Urothelium cell line (cell line): ENCODE measurements at places on chromosomes 11 and 22.
A peak's percentile ranks its signal among the peaks of the same experiment; 100 is the strongest.

GRCh38 chr11:33770236-33770635, 4.1 kb downstream of the FBXO3 start:
- no peak for DNase-seq

GRCh38 chr11:61880454-61880853, 10.9 kb downstream of the FADS3 start:
- DNase-seq, result no peak

DNA sequence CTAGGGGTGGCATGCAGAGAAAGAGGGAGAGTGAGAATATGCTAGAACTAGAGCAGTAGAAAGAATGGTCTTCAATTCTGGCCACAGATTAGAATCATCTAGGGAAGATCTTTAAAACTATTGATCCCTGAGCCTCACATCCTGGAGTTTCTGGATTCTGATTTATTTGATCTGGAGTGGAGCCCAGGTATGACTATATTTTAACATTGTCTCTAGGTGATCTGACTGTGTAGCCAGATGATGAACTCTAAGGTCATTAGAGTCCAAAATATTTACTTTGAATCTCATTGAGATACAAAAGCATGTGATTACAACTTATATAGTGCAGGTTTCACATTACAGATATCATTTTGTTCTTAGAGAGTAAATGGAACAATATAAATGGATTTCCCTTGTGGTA, 79.7 kb downstream of the FDX1 start:
- no peak for DNase-seq

DNA sequence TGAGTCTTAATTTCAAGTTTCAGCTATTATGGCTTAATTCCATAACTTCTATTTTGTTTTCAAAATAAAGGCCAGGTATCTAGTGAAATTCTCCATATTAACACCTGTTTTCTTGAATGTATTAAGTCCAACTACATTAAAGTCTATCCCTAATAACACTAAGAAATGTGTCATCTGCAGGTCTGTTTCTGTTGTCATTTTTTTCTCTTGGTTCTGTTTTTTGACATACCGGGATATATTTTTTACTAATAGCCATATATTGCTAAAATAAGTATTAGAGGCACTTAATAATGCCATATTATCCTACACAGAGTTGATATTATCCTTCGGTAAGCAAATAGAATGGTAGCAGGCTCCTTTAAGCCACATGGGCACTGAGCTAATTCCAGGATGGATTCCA, 176.0 kb upstream of the MPPED2 start:
- no peak for DNase-seq

DNA sequence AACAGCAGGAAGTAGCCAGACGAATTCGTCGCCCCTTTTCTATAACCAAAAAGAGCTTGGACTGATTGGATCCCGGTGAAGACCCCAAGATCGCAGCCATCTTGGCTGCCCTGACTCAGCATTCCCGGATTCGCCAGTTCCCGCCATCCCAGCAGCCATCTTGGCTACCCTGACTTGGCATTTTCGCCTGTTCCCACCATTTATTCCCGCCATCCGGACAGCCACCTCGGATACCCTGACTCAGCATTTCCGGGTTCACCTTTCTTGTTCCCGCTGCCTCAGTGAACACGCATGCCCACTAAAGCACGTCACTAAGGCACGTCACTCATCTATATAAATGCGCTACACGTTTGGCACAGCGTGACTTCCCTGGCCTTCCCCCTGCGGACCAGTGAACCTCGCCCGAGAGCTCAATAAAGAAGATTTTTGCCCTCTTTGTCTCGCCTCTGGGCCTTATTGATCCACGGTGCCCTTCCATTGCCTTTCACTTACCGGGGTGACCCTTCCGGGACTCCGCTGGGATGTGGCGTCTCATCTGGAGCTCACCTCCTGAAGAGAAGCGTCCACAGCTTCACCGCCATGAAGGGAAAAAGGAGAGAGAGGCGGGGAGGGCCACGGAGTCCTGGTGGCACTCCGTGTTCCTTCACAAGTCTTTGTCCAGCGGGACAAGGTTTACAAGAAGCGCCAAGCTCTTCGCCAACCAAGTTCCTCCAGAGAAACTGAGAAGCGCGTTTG, 4.0 kb upstream of the OR56A3 start:
- no peak for DNase-seq

DNA sequence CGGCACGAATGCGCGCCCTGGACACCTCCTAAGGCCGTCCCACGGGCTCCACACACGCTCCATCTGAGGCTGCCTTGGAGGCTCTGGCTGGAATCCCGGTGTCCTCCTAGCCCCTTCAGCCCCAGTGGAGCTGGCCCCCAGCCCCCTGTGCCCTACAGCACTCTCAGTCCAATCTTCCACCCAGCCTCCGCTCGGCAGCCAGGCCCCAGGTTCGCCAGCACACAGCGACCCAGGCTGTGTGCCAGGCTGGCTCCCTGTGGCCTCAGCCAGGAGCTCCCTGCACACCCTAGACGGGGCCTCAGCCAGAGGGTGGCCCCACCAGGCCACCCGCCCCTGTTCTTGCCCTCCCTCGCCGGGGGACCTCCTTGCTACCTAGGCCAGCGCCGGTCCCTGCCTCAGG, 18.6 kb downstream of the MOB2 start:
- DNase-seq, result no peak

- DNase-seq, result no peak
Observed at GRCh38 chr11:90822996-90823395, 600.1 kb upstream of the CHORDC1 start.

- DNase-seq, result no peak
Observed at GRCh38 chr22:43000441-43001175, 14.3 kb downstream of the PACSIN2 start.

DNA sequence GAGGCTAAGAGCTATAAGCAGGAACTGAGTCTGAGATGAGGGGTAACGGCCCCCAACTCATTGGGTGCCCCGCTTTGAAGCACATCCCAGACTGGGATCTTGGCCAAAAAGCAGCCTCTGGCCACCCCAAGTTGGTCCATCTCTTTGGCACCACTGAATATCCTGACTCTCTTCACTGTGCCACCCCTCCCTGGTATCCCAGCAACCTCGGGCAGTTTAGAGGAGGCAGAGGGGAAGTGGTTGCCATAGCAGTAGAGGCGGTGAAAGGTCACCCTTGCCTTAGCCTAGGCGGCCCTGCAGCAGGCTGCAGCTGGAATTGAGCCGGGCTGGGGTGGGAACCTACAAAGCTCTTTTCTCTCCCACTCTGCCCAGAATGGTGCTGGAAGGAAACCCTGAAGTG, 1.1 kb downstream of the PELI3 start:
- DNase-seq, result no peak

GRCh38 chr22:25027959-25028840, 75.7 kb downstream of the KIAA1671 start:
- DNase-seq, result no peak

DNA sequence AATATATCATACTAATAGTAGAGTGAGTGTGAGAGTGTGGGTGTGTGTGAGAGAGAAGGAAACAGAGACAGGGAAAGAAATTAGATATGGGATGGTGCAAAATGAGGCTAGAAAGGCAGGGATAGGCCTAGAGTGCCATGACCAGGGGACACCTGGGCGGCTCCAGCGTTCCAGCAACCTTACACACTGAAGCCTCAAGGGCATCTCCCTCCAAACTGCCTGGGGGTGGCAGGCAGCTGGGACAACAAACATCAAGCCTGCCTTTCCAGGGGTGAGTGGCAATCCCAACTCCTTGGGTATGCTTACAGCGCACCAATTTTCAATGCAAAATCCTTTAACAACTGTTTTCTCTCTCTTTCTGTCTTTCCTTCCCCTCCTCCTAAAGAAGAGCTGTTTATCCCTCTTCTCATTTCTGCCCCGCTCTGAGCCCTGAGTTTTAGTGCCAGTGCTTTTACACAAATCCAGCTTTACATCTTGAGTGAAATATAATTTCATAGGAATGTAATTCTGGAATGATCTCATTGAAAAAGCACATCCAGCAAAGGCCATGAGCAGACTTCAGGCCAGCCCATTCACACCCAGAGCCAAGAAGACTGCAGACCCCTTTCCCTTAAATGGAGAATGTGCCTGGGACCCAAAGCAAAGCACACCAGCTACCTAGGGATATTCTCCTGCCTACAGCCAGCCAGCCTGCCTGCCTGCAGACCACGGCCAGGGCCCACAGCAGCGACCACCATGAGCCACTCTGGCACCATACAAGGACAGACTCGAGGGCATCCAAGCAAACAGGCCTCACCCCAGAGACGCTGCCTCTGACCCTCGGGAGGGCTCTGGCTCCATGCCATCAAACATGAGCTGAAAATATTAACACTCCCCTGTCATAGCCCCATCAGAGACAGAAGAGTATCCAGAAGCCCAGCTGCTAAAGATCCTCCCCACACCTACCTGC, 90.3 kb downstream of the RPL27A start:
- DNase-seq, result no peak

- peak; percentile 92 for DNase-seq
Observed at GRCh38 chr11:114162719-114163123, 103.2 kb downstream of the ZBTB16 start.

DNA sequence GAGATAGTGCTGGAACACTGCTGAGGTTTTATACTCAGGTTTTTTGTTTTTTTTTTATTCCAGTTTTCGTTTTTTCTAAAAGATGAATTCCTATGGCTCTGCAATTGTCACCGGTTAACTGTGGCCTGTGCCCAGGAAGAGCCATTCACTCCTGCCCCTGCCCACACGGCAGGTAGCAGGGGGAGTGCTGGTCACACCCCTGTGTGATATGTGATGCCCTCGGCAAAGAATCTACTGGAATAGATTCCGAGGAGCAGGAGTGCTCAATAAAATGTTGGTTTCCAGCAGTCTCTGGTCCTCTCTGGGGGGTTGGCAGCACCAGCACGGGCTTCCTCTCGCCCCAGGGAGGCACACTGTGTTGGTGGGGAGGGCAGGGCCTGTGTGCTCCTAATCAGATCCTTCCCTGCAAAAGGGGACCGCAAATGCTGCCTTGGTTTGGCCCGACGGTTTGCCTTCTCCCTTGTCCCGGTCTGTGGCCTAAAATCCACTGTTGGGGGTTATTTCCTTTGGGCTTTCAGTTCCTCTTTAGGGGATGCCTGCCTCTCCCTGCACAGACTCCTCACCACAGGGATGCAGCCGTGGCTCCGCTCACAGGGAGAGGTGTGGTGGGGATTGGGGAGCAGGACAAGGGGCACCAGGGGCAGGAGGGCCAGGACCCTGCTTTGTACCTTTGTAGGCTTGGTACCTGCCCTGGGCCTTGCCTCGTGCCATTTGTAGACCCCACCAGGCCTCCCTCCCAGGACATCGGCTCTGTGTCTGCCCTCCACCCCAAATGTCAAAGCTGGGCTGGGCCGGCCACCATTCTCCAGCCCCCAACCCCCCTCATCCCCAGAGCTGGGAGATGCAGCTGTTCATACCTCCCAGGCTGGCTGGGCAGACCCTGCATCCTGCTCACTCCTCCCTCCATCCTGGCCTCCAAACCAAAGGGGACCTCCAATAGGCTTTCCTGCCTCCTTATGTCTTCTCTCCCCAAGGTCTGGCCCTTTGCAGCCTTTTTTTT, 13.5 kb downstream of the MCAT start:
- DNase-seq, result no peak

DNA sequence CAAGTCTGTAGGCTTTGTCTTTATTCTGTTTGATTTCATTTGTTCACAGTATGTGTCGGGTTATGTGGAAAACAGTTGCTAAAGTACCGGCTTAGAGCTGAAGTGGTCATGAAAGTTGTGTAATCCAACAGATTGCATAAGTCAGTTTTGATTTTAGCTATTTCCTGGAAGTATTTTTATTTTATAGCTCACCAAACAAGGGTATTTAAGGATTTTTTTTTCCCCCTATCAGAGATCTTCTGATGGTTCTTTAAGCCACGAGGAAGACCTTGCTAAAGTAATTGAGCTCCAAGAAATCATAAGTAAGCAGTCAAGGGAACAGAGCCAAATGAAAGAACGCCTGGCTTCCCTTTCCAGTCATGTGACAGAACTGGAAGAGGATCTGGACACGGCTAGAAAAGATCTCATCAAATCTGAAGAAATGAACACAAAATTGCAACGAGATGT, 55.9 kb downstream of the PPFIA1 start:
- DNase-seq, result no peak

DNA sequence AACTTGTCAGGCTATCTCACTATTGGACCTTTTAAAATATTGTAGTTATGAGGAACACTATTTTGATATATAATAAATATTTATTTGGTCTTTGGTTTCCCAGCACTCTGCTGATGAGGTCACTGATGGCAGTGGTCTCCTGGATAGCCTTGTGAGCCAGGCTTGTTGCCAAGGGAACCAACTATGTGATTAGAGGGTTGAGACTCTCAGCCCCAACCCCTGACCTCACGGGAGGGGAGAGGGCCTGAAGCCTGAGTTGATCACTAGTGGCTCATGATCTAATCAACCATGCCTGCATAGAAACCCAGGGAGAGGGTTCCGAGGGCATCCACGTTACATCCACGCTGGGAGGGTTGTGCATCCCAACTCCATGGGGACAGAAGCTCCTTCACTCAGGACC, 10.8 kb downstream of the PANX1 start:
- no peak for DNase-seq

- peak; percentile 79 for DNase-seq
Observed at GRCh38 chr11:63769042-63769713, 603 bp upstream of the ZFTA start.

GRCh38 chr22:47197773-47198500, 435.5 kb downstream of the TBC1D22A start:
- DNase-seq, result no peak

DNA sequence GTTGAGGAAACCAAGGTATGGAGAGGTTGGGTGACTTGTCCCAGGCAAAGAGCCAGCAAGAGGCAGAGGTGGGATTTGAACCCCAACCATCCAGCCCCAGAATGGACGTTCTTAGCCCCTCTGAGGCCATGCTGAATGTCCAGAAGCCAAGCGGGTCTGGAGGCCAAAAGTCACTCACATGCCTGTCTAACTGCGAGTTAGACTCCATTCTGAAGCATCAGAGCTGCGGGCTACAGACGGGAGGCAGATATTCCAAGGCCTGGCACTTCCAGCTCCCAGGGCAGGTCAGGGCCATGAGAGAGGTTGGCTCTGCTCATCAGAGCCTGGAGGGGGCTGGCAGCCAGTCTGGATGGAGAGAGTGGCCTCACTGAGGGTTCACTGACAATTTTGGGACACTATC, 616.5 kb downstream of the BRD1 start:
- no peak for DNase-seq

GRCh38 chr22:19942157-19943081, 801 bp upstream of the TXNRD2 start:
- peak; percentile 49 for DNase-seq

GRCh38 chr11:70483077-70483861, 84.9 kb downstream of the CTTN start:
- peak; percentile 19 for DNase-seq

DNA sequence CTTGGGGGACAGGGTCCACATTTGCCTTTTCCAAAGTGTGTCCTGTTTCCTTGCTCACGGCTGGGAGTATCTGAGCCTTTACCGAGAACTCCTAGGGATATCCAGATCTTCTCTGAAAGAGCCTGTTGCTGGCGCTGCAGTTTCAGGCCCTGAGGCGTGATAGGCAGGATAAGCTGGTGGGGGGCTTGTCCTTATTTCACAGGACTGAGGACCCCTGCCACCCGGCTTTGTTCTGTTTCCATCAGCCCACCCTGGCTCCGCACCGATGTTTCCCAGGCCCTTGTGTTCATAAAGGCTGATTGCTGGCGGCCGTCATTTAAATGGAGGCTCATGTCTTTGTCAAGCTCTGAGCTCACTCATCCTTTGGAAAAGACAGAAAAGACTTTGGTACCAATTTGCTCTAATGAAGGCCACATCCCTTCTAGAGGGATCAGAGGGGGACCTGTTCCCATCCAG, 9.4 kb upstream of the NPTXR start:
- DNase-seq, result no peak

GRCh38 chr22:21694795-21695429, 29.1 kb downstream of the PPIL2 start:
- DNase-seq, result no peak
